Suppressor macrophage treated with lipopolysaccharide for 1 hour (primary cell): ENCODE measurements at places on chromosomes 1 and 21.

DNA sequence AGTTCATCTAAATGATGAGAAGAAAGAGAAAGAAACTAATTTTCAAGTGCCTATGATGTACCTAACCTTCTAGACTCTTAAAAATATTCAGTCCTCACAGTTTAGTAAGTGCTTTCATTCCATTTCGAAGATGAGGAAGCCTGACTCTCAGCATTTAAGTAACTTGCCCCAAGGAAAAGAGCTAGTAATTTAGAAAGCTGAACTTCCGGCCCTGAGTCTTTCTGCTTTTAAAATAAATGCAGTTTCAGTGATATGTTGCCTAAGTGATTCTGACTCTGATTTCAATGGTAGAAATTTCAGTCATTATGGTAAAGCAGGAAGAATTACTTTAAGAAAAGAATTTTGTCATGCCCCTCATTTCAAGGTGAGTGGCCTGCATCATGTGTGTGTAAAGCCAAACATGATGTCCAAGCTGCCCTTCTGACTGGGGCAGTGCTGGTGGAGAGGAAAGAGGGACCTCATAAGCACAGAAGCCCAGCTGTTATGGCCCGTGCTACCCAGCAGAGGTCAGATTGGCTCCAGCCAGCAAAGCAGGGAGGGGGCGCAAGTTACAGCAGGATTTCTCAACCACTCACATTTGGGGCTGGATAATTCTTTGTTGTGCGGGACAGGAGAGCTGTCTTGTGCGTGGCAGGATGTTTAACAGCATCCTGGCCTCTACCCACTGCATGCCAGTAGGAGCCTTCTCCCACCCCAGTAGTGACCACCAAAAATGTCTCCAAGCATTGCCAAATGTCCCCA lies 10.7 kb downstream of the ATP1A4 start:
- DNase-seq = no peak

- DNase-seq = no peak
These were observed 128.7 kb downstream of the PHTF1 start for GRCh38 chr1:113630340-113631327.

GRCh38 chr1:209823143-209824041 lies 4.4 kb upstream of the UTP25 start:
- peak; percentile 50 for DNase-seq

GRCh38 chr1:36377791-36378492 lies 7.8 kb downstream of the STK40 start:
- peak; percentile 67 for DNase-seq

GRCh38 chr21:45644041-45644906 lies 749 bp downstream of the PCBP3 start:
- peak; percentile 53 for DNase-seq

DNA sequence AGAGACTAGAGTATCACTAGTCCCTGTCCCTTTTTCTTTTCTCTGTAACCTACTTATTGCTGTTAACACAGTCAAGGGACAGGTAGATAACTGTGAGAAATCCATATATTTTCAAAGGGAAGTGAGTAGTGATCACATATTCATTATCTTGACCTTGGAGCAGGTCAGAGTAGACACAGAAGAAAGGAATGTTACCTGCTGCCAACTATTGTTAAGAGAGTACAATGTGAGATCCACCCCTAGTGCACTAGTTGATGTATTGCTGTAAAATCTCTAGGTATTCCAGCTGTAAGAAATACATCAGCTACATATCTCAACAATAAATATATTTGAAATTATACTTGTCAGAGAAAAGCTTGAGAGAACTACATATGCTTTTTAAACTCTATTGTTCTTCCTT lies 68.7 kb upstream of the ADGRL2 start:
- DNase-seq = no peak

DNA sequence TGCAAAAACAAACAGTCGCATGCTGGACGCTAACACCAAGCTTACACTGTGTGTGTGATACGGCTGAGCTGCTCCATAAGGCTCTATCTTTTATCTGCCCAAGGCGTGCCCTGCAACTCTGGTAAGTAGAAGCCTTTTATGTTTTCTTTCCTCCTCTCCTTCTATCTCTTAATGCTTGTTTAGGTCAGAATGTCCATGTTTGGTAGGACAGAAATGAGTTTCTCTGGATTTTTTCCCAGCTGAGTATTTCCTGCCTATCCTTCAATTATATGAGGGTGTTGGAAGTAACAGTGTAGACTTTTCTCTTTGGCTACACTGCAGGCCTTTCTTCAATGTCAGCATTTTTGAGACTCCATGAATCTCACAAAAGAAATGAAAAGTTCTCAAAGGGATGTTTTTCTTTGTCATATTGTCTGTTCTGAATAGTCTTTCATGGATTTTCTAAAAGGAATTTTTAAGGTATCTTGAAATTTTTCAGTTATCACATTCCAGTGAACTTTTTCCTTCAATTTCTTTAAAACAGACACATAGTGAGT lies 124.2 kb downstream of the MACF1 start:
- no peak for DNase-seq

DNA sequence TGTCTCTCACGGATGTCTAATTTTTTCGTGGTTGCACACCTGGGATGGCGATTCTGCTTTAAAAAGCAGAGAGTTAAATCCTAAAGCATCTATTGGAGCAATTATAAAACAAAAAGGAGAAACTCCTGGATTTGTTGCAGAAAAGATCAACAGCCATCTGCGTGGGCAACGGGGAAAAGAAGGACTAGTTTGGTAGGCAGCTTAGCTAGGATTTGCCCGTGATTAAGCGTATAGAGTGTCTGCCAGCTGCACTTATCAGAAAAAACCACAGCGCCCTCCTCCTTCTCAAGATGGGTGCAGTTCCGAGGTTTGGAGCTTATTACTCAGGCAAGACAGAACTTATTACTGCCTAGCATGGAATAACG lies 526 bp upstream of the SLC25A24 start:
- DNase-seq = peak; percentile 84

- DNase-seq = no peak
These were observed 188.7 kb downstream of the COL11A1 start for GRCh38 chr1:102919659-102920058.

DNA sequence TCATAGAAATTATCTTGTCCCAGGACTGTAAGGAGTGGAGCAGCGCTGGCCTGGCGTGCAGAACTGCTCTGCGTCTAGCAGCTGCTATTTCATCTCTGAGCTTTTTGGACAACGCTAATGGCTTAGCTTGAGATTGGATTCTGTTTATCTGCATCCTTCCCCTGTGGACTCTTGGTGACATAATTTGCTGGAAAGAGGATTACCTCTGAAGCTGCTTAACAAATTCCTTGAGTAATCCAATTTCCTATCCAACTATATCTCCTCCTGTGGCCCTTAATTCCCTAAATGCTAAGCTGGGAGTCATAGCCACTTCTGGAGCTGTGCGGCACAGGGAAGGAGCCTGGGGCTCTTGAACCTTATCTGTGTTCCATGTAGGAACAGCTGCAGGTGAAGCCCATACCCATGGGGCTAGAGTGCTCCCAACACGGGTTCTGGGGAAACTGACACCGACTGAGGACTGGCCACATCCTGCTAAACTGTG lies 43.2 kb downstream of the IL6R start:
- no peak for DNase-seq

DNA sequence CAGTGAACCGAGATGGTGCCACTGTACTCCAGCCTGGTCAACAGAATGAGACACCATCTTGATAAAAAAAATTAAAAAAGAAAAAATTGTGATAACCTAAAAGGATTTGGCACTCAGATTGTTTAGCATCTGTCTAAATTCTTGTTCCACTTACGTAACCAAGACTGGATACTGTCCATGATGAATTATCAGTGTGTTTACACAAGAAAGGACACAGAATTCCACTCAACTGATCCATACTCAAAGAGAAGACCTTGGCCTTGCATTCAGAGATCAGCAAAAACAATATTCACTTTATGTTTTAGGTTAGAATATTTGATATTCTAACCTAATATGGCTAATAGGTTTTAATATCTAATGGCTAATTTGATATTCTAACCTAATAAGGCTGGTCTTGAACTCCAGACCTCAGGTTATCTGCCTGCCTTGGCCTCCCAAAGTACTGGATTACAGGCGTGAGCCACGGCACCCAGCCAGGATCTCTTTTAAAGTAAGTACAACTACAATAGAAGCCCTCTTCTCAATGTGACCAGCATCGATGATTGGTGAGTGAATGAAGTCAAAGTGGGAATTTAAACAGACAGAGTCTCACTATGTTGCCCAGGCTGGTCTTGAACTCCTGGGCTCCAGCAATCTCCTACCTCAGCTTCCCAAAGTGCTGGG lies 43.1 kb upstream of the COX20 start:
- no peak for DNase-seq

DNA sequence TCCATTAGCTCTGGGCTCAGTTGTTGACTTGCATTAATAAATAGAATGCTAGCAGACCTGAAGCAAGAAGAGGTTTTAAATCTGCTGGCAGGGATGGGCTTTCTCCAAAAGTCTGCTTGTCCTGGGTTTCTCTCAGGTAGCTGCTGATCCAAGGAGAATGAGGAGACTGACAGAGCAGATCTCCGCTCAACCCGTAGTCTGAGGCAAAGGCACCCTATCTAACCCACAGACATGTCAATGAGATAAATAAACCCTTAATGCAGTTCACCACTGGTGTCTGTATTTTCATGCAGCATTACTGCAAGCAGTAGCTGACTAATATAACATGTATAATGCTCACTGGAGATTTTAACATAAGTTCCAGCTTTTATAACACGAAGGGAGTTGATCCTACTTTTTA lies 44.1 kb upstream of the RGS21 start:
- DNase-seq = no peak
